ENCODE measurements at places on chromosomes 16 and 17. TPM values are rescaled to one million over a fixed set of nuclear protein-coding genes. Genes with fewer than 3 reads are reported as not detected.

Gene KLHL10
- 0.34 TPM for polyA plus RNA-seq

Gene NATD1
- polyA plus RNA-seq = 15.2 TPM

Gene PPY
- polyA plus RNA-seq = not detected

Gene TBC1D3K
- 3.8 TPM for polyA plus RNA-seq

Gene CDH1
- polyA plus RNA-seq = 96.8 TPM

Gene CD68
- polyA plus RNA-seq = 57.1 TPM

Gene TBC1D3C
- 0.21 TPM for polyA plus RNA-seq

Gene NT5M
- polyA plus RNA-seq = 7.4 TPM

Gene TAT
- 0.06 TPM for polyA plus RNA-seq

Gene SLC16A6
- 0.87 TPM for polyA plus RNA-seq

Gene CDC42EP4
- polyA plus RNA-seq = 52.8 TPM

Gene PLD2
- 38.8 TPM for polyA plus RNA-seq

Gene PTX4
- not detected for polyA plus RNA-seq

Gene SARM1
- polyA plus RNA-seq = 11.3 TPM

Gene CALB2
- 0.67 TPM for polyA plus RNA-seq

Gene CCL1
- polyA plus RNA-seq = not detected

Gene CCR7
- 0.24 TPM for polyA plus RNA-seq

Gene GP1BA
- 2.1 TPM for polyA plus RNA-seq

Gene HOXB1
- polyA plus RNA-seq = 0.29 TPM

Gene ZFP3
- 16.2 TPM for polyA plus RNA-seq

Gene PDILT
- polyA plus RNA-seq = 0.09 TPM

Gene GPS1
- polyA plus RNA-seq = 145 TPM

Gene NXPH3
- polyA plus RNA-seq = 1.5 TPM

Gene PIK3R5
- 0.65 TPM for polyA plus RNA-seq

Gene PPP1R27
- 0.26 TPM for polyA plus RNA-seq
